Sigmoid colon (tissue), 7 donors: ENCODE measurements at places on chromosomes 5 and 9. TPM values are rescaled to one million over a fixed set of nuclear protein-coding genes. Genes with fewer than 3 reads are reported as not detected.

GNA14 gene
- 9.0 TPM for polyA plus RNA-seq

CD72 gene
- 42.1 TPM for polyA plus RNA-seq

RLN2 gene
- not detected for polyA plus RNA-seq

GRCh38 chr5:172830876-172831662 lies 3.0 kb upstream of the ERGIC1 start:
- H3K36me3 ChIP-seq: no peaks in the 10 kb centered on the region
- DNase-seq: no peak
- peaks cover 20% of the 10 kb centered on the region for H3K4me1 ChIP-seq
- no peak overlapping the region for H3K4me3 ChIP-seq
- H3K27ac ChIP-seq: no peak overlapping the region
- H3K27me3 ChIP-seq: no peaks in the 10 kb centered on the region

DNA sequence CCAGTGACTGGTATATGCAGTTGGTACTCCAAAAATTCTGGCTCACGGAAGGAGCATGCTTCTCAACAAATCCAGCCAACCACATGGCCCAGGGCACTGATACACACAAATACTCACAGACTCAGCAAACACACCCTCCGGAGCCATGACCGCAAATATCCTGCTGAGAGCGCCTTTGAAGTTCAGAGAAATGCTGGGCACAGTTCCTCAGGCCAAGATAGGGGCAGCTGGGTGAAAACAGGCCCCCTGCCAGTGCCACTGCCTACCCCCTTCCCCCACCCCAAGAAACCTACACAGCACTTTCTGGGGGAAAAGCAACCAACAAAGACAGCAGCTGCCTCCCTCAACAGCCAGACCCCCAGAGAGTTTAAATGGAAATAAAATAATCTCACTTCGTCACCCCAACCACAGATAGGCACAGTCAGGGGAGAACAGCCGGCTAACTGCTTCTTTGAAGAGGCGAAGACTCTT lies 120.0 kb downstream of the C5orf15 start:
- H3K36me3 ChIP-seq: no peaks in the 10 kb centered on the region
- DNase-seq: no peak
- no peak overlapping the region for H3K27ac ChIP-seq
- no peaks in the 10 kb centered on the region for H3K27me3 ChIP-seq
- H3K4me1 ChIP-seq: no peaks in the 10 kb centered on the region

DNA sequence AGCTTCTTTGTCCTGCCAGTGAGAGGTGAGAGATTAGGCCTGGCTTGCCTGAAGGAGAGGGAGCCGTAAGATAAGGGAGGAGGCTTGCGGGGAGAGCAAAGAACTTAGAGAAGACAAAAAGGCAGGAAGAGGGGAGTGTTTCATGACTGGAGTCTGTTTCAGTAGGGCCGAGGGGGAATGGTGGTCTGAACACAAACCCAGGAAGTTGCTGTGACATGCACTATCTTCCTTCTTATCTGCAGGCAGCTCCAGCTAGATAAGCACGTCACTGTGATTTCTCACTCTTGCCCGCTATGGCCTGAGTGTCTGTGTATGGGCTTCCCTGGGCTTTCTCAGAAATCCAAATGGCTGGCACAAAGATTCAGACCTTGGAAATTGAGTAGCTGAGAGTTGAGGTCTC lies 307.5 kb upstream of the CLINT1 start:
- no peak overlapping the region for H3K4me3 ChIP-seq
- H3K36me3 ChIP-seq: no peaks in the 10 kb centered on the region
- H3K27ac ChIP-seq: no peak overlapping the region
- H3K4me1 ChIP-seq: no peaks in the 10 kb centered on the region

- H3K36me3 ChIP-seq: no peaks in the 10 kb centered on the region
- no peak for DNase-seq
- no peaks in the 10 kb centered on the region for H3K4me1 ChIP-seq
- no peak overlapping the region for H3K27ac ChIP-seq
- H3K27me3 ChIP-seq: no peaks in the 10 kb centered on the region
Observed at GRCh38 chr5:112192866-112193265, 226.2 kb downstream of the EPB41L4A start.

DNA sequence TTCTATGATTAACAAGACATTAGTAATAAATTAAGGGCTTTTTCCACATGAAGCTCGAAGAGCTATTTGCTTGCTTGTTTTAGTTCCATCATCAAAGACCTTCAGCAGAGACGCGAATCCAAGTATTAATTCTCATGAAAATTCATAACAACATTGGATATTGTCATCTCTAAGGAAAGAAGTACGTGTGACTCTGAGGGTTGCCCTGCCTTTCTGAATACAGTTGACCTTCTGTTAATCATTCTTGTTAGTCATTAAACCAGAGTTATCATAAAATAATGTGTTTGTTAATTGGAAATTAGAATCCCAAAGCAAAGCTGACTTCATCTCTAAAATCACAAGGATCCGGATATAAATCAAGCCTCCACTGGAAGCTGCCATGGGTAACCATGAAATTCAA lies 222.5 kb downstream of the ZNF608 start:
- H3K4me3 ChIP-seq: no peak overlapping the region
- H3K4me1 ChIP-seq: peaks cover 25% of the 10 kb centered on the region
- no peak overlapping the region for H3K27ac ChIP-seq
- no peaks in the 10 kb centered on the region for H3K27me3 ChIP-seq
- H3K36me3 ChIP-seq: no peaks in the 10 kb centered on the region
- no peak for DNase-seq

- no peak overlapping the region for H3K4me3 ChIP-seq
- H3K36me3 ChIP-seq: no peaks in the 10 kb centered on the region
- no peak overlapping the region for H3K27ac ChIP-seq
- no peaks in the 10 kb centered on the region for H3K4me1 ChIP-seq
- H3K27me3 ChIP-seq: no peaks in the 10 kb centered on the region
Observed at GRCh38 chr5:126965487-126965886, 64.9 kb downstream of the MARCHF3 start.

DNA sequence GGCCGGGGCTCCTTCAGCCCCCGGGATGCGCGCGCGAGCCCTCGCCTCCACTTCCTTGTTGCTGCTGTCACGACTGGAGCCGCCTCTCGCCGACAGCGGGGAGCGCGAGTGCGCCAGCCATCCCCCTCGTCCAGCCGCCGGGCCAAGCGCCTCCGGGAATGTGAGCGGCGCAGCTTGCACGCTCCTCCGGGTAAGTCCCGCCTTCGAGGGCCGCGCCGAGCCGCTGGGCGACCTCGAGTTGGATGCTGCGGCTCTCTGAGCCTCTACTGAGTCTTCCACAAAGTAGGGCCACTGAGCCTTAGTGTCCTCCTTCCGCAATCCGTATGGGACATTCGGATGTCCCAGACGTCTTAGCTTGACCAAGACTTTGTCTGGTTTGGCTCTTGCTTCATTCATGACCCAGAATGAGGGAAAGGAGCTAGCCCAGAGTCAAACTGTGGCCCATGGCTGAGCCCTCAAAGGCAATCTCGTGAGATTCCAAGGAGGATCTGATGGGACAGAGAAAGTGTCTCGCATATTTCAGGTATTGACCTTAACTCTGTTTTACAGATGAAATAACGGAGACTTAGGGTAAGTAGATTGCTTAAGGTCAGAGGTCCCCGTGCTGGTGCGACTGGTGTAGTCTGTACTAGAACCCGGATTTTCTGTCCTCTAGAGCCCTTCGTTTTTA lies 586 bp downstream of the HMGXB3 start:
- peak; percentile 69 for DNase-seq
- H3K4me3 ChIP-seq: peak overlapping the region; percentile 98
- H3K27me3 ChIP-seq: no peaks in the 10 kb centered on the region
- peaks cover 25% of the 10 kb centered on the region for H3K36me3 ChIP-seq

DNA sequence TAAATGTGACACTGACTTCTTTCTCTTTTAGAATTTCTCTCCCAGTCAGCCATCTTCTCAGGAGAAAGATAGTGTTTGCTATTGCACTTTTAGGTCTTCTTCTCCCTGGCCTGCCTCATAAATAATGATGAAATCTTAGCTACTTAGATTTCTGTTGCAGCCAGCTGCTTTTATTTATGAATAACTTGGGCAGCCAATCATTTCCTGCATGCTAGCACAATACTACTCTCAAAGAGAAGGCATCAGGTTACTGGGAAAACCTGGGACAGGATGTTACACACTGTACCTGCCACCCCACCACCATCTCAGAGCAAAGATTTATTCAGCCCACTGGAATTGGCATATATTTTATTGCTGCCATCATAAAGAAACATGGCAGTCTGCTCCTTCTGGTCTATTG lies 266.6 kb downstream of the PRELID2 start:
- no peaks in the 10 kb centered on the region for H3K36me3 ChIP-seq
- no peaks in the 10 kb centered on the region for H3K27me3 ChIP-seq
- no peak overlapping the region for H3K27ac ChIP-seq
- no peak for DNase-seq
- H3K4me3 ChIP-seq: no peak overlapping the region
- no peaks in the 10 kb centered on the region for H3K4me1 ChIP-seq

GRCh38 chr5:98463676-98464075 lies 309.8 kb upstream of the RGMB start:
- no peaks in the 10 kb centered on the region for H3K27me3 ChIP-seq
- H3K4me3 ChIP-seq: no peak overlapping the region
- no peak for DNase-seq

- no peak for DNase-seq
- no peaks in the 10 kb centered on the region for H3K27me3 ChIP-seq
- H3K4me3 ChIP-seq: no peak overlapping the region
- H3K27ac ChIP-seq: no peak overlapping the region
Observed at GRCh38 chr5:113552137-113552536, 38.6 kb downstream of the YTHDC2 start.

DNA sequence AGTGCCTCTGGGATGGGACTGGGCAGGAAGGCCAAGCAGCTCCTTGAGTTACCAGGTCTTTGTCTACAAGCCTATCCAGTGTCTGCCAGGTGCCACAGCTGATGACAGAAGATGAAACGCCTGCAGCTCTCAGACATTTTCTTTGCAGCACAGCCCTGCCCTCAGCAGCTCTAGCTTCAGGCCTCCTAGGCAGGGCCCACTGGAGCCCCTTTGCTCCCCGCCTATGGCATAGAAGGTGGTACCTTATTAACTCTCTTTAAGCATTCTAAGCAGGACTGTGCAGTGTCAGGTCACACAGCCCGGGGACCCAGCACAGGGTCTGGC lies 1.3 kb upstream of the SKP1 start:
- H3K27me3 ChIP-seq: no peaks in the 10 kb centered on the region
- peaks cover 32% of the 10 kb centered on the region for H3K4me1 ChIP-seq
- peak overlapping the region; percentile 100 for H3K27ac ChIP-seq
- no peak for DNase-seq
- no peak overlapping the region for H3K4me3 ChIP-seq
- peaks cover 6% of the 10 kb centered on the region for H3K36me3 ChIP-seq

DNA sequence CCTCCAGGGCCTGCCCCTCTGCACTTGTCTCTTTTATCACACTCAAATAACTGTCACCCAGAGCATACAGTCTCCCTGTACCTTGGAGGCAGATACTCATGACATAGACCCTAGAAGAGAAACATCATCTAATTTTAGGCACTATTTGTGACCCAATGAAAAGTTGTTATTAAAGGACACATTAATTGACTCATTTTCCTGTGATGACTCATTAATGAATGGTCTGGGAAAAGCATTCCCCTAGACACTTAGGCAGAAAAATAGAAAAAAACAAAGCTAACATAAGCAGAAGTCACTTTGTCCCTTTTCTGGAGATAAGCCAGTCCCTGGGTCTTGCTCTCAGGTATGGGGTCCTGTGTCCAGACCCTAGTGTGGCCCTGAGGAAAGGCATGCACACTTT lies 15.0 kb downstream of the TRPC7 start:
- H3K27ac ChIP-seq: no peak overlapping the region
- no peaks in the 10 kb centered on the region for H3K4me1 ChIP-seq
- H3K27me3 ChIP-seq: no peaks in the 10 kb centered on the region

DNA sequence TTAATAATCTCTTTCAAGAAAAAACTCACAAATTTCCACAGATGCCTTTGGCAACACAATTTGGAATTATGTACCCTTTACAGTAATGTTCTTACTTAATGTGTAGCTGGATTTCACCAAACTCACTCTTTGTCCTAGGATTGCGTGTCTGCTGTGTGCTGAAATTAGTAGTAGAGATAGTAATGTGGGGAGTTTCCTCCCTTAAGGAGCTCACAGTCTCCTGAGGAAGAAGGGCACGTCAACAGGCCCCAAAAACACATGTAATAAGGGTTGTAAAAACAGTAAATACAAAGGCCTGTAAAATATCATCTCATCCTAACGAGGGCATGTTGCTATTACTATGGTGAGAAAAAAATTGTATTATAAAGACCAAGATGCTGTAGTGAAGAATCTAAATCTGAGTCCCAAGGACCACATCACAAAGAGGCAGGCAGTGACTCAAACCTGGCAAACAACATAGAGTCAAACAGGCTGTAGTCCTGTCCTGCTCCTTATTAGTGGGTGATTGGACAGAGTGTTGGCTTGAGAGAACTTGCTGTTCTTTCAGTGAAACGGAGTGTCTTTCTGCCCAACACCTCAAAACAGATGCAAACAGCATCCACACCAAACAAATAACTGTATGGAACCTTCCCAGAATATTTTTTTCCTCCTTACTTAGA lies 83.2 kb upstream of the PAPPA start:
- H3K36me3 ChIP-seq: no peaks in the 10 kb centered on the region
- no peak for DNase-seq
- no peak overlapping the region for H3K4me3 ChIP-seq
- no peaks in the 10 kb centered on the region for H3K4me1 ChIP-seq
- H3K27me3 ChIP-seq: no peaks in the 10 kb centered on the region

DNA sequence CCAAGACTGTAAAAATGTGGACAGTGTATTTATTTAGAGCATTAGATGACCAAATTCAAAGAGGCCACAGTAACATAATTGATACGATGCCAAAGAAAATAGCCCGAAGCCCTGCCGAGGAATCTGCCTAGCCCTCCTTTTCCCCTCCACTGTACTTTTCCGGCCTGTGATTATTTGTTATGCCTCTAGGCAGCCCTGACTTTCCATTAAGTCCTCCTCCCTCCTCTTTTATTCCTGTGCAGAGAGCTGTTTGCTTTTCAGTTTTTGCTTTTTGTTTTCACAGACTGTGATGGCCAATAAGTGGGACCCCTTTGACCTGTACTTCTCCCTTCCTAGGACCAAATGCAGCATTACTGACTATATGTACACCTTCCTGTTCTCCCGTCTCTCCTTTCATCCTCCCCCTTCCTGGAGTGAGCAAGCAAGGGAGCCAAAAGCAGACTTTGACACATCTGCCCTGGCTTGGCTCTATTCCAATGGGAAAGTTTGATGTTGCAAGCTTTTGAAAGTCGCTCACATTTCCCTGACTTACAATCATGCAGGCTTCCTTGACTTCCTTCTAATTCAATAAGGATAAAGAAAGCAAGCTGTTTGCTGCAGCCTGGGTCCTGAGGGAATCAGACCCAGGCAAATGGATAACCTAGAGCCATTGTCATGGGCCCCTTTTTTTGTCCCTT lies 76.1 kb downstream of the NREP start:
- peak; percentile 88 for DNase-seq
- no peak overlapping the region for H3K4me3 ChIP-seq
- no peaks in the 10 kb centered on the region for H3K36me3 ChIP-seq
- no peaks in the 10 kb centered on the region for H3K4me1 ChIP-seq
- peak overlapping the region; percentile 48 for H3K27ac ChIP-seq
- H3K27me3 ChIP-seq: no peaks in the 10 kb centered on the region

GRCh38 chr5:138408023-138408422 lies 30.8 kb upstream of the REEP2 start:
- H3K4me3 ChIP-seq: no peak overlapping the region
- H3K27me3 ChIP-seq: no peaks in the 10 kb centered on the region
- no peak for DNase-seq
- no peak overlapping the region for H3K27ac ChIP-seq
